ENCODE measurements at places on chromosomes 11 and 22. TPM values are rescaled to one million over a fixed set of nuclear protein-coding genes. Genes with fewer than 3 reads are reported as not detected.

DNA sequence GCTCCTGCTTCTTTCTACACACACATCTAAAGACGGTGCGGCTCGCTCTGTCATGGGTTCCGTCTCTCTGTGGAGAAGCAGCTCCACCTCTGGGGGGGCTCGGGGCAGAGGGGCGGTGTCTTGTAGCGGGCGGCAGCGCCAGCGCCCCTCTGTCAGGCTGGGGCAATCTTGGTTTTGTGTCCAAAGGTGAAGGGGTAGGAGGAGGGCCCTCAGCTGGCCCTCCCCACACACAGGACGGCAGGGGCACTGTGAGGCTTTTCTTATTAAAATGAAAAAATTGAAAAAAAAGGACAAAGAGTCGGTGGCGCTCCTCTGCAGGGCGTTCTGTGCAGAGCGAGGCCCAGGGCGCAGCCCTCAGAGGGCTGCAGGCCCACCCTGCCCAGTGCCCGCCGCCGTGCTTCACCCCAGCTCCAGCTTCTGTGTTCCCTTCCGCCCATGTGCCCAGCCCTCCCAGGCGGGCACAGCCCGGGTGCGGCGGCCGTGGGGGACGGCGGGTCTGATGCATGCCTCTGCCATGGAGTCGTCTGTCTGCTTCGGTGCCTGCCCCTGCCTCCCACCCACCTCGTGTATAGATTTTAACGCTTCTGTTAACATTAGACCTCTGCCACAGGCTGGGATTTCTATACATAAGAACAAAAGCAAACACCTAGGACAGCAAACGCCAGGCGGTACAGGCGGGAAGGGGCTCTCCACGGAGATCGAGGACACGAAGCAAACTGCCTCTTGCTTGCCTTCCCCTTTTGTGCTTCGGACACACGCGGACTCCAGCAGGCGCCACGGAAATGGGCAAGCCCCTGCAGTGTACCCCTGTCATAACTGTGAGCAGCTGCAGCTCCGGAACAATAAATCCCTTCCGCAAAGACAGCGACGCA is 24.5 kb downstream of the MOB2 start:
- no peak for DNase-seq

GRCh38 chr22:31272522-31273446 is 19.5 kb downstream of the PIK3IP1 start:
- peak; percentile 55 for DNase-seq

DNA sequence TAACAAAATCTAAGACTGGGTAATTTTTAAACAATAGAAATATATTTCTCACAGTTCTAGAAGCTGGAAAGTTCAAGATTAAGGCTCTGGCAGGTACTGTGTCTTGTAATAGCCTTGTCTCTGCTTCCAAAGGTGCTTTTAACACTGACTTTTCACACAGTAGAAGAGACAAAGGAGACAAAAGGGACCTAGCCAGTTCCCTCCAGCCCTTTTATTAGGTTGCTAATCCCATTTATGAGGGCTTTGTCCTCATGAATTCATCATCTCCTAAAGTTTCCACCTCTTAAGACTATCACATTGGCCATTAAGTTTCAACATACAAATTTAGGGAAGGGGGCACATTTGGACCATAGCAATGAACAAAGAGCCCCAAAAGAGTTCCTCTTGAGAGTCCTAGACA is 40.7 kb downstream of the FAM181B start:
- DNase-seq: no peak

DNA sequence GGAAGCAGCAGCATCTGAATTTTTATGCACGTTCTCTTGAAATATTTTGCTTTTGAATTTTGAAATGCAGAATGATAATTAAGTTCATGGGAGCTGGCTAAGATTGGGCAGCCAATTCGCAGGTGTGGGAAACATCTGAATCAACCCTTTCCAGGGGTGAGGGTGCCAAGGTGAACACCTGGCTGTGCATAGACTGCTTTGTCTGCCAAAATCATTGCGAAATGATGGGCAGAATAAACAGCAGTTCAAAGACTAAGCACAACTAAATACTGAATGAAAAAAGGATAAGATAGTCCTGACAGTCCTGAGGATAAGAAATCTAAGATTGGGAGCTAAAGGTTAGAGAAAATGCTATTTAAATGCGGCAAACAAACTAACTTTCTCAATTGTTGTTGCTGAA is 813.3 kb upstream of the RAG2 start:
- no peak for DNase-seq

- no peak for DNase-seq
Measured at GRCh38 chr11:20450829-20451228, 63.3 kb downstream of the PRMT3 start.

DNA sequence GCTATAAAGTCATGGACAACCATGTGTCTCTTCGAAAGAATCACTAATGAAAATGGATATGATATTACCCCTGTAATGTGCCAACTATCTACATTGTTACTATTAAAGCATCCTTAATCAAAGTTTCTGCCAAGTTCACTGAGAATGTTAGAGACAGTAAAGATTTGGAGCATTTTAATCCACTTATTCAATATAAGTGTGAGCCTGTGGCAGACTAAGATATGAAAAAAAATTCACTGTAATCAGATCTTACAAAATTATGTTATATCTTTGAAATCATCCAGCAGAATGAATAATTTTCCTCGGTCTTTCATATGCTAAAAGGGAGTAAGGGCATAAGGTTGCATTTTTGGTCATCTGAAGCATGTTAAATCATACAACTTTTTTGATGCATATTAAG is 49.9 kb downstream of the MAML2 start:
- no peak for DNase-seq

- DNase-seq: no peak
Measured at GRCh38 chr22:25933158-25933788, 191.3 kb downstream of the MYO18B start.

- DNase-seq: no peak
Measured at GRCh38 chr22:49197505-49197904, 630.2 kb downstream of the BRD1 start.

- DNase-seq: no peak
Measured at GRCh38 chr11:65377036-65377435, 5.4 kb downstream of the SLC25A45 start.

- no peak for DNase-seq
Measured at GRCh38 chr11:130029137-130029536, 26.5 kb upstream of the PRDM10 start.

GRCh38 chr11:18115360-18116127 is 9.7 kb upstream of the SAAL1 start:
- DNase-seq: peak; percentile 60

GRCh38 chr22:30306627-30307011 is 17.3 kb upstream of the CASTOR1 start:
- DNase-seq: no peak

- DNase-seq: no peak
Measured at GRCh38 chr11:87851827-87852226, 323.4 kb downstream of the RAB38 start.

- DNase-seq: no peak
Measured at GRCh38 chr11:62856333-62856895, 17.0 kb upstream of the WDR74 start.

DNA sequence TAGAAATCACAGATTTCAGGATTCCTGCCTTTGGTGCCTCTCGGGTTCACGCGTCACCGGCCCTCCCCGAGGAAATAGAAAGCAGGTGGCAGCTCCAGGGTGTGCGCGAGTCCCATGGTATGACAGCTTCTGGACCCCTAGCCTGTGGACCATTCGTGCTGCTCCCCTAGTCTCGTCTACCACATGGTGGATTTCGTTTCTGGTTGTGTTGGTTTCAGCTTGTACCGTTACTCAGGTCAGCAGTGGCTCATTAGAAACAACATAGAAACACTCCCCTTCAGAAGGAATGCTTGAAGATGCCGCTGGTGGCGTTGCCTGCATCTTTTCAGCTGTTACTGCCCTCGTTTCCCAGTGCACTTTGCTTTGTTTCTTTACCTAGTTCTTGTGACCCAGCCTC is 700 bp downstream of the TTC17 start:
- DNase-seq: peak; percentile 55

GRCh38 chr22:38569972-38570778 is at the start of gene DMC1:
Gene DMC1, minus strand, starts transcription at chr22:38570183. Its CDS starts 1,927 bp downstream, at chr22:38568256.
- DNase-seq: peak; percentile 99

DNA sequence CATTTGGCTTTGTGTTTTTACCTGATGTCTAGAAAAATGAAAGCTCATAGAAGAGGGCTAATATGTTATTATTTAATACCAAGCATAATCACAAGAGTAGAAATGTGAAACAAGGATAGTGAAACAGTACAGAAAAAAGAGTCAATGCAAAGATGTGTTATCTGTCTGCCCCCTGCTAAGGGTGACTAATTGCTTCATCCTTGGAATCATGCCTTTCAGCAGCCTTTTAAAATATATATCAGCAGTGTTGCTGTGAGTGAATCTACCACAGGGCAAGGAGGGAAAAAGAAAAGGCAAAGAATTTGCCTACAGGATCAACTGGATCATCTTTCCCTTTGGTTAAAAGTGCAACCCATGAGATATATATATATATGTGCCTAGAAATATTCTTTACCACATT is 867.2 kb upstream of the RAG2 start:
- no peak for DNase-seq

DNA sequence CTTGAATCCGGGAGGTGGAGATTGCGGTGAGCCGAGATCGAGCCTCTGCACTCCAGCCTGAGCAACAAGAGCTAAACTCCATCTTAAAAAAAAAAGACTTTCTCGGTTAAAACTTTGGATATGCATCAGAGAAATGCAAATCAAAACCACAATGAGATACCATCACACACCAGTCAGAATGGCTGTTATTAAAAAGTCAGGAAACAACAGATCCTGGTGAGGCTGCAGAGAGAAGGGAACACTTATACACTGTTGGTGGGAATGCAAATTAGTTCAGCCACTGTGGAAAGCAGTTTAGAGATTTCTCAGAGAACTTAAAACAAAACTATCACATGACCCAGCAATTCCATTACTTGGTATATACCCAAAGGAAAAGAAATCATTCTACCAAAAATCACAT is 619.4 kb upstream of the KIRREL3 start:
- no peak for DNase-seq

DNA sequence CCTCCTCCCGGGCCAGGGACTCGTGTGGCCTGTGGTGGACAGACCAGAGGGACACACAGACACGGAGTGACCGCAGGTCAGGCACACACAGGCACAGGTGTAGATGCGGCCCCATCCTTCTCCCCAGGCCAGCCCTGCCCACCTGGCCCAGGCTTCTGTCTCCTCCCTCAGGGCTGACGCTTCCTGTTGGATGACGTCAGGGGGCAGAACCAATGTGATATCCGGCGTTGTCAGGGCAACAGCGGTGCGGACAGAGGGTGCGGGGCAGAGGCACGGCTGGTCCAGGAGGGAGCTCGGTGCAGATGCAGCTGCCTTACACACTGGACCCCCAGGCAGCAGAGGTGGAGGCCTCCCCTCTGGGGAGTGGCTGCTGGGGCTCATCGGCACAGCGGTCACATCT is 2.9 kb upstream of the TUBGCP6 start:
- DNase-seq: peak; percentile 70

DNA sequence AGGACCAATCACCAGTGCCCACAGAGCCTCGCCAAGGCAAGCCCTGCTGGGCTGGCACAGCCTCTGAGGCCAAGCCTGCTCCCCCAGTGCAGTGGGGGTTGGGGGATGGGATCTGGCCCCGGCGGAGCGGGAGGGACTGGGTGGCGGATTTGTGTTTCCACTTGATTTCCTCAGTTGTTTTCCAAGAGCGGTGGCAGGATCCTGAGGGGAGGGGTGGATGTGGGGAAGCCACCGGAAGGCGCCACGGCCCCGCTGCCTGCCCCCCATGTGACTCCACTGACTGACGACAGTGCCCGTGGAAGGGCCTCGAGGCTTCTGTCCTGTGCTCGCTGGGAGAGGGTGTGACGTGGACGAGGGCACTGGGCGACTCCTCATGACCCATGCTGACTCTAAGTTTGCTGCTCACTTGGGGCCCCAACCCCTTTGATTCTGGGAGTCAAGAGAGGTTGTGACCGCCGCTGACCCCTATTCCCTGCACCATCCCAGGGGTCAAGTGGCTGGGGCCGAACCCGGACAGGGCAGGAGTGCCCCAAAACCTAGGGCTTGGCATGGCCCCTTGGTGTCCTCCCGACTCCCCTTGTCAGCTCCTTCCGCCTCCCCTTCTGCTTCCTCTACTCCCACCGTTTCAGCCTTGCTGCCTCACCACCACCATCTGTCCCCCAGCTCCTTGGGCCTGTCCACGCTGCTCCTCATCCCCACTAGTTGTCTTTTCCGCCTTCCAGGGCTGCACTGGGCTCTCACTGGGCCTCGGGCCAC is 23.5 kb upstream of the PICK1 start:
- peak; percentile 52 for DNase-seq

GRCh38 chr11:130092661-130093060 is 23.0 kb downstream of the APLP2 start:
- no peak for DNase-seq

GRCh38 chr11:102613450-102613849 is 11.7 kb downstream of the MMP20 start:
- DNase-seq: no peak

- DNase-seq: no peak
Measured at GRCh38 chr11:57867966-57868365, 106.4 kb downstream of the CTNND1 start.

DNA sequence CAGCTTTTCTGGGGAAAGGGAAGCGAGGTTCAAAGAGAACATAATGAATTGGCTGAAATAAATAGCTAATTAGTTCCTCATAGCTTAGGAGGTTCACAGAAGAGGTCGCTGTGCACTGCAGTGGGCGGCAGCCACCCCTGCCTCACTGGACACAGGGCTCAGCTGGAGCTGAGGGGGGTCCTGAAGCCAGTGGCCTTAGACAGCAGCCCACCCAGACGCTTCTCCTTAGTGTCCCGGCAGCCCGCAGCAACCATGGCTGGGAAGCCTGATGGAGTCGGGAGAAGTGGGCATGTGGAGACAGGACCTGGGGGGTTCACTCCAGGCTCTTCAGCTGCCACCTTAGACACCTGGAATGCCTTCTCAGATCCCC is 75.4 kb downstream of the TRIM29 start:
- DNase-seq: no peak

The RANGAP1 gene
- total RNA-seq: 49.3 TPM

The FBLN1 gene
- total RNA-seq: 350 TPM

The MMP12 gene
- 0.34 TPM for total RNA-seq

The NLRP10 gene
- not detected for total RNA-seq

The PNPLA5 gene
- total RNA-seq: not detected

The HOATZ gene
- 25.4 TPM for total RNA-seq

The MS4A4A gene
- 50.0 TPM for total RNA-seq

The C22orf23 gene
- total RNA-seq: 4.2 TPM

The KCNJ1 gene
- total RNA-seq: 0.31 TPM

The ZP1 gene
- not detected for total RNA-seq

The USP2 gene
- 6.5 TPM for total RNA-seq

The APOL3 gene
- total RNA-seq: 46.6 TPM

The SCGB2A2 gene
- total RNA-seq: not detected
